ENCODE measurements at places on chromosomes 5 and 9. TPM values are rescaled to one million over a fixed set of nuclear protein-coding genes. Genes with fewer than 3 reads are reported as not detected.

The PCDHB16 gene
- 10.9 TPM for total RNA-seq

The SLC6A7 gene
- total RNA-seq: not detected

The EIF4E1B gene
- 0.54 TPM for total RNA-seq

The CDH9 gene
- not detected for total RNA-seq

The STPG3 gene
- not detected for total RNA-seq

The RORB gene
- total RNA-seq: 0.51 TPM

The GRXCR2 gene
- not detected for total RNA-seq

The CNTRL gene
- 23.6 TPM for total RNA-seq

The CORO2A gene
- total RNA-seq: 5.5 TPM

The C5orf46 gene
- total RNA-seq: not detected

The IL9 gene
- not detected for total RNA-seq

The MGAT4B gene
- 163 TPM for total RNA-seq

DNA sequence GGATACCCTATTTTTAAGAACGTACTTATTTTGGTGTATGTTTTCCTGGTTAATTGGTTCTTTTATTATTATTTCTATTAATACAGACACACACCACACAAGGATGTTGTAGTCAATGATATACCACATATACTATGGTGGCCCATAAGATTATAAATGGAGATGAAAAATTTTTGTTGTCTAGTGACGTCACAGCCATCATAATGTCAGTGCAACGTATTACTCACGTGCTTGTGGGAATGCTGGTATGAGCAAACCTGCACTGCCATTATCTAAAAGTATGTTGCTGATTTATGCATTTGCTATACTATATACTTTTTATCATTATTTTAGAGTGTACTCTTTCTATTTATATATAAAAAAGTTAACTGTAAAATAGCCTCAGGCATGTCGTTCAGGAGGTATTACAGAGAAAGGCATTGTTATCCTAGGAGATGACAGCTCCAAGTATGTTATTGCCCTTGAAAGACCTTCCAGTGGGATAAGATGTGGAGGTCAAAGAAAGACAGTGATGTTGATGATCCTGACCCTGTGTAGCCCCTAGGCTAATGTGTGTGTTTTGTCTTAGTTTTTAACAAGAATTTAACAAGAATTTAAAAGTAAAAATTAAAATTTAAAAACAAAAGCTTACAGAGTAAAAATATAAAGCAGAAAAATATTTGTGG lies 65.6 kb upstream of the SGCD start:
- H3K4me3 ChIP-seq: no peak overlapping the region
- DNase-seq: no peak
- no peaks in the 10 kb centered on the region for H3K36me3 ChIP-seq
- H3K27ac ChIP-seq: no peak overlapping the region

DNA sequence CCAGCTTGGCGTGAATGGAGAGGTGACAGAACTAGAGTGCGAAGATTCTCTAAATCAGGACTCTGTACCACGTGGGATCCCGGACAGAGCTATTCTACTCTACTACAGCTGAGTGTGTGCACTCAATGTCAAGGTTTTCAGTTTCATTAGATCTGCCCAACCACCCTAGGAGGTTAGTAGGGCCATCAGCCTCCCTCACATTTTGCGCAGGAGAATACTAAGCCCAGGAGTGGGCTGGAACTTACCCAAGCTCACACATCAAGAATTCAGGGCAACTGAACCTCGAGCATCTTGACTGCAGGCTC lies 68.3 kb upstream of the TBC1D2 start:
- no peaks in the 10 kb centered on the region for H3K36me3 ChIP-seq
- DNase-seq: no peak
- H3K27ac ChIP-seq: no peak overlapping the region
- peaks cover 16% of the 10 kb centered on the region for H3K4me1 ChIP-seq

DNA sequence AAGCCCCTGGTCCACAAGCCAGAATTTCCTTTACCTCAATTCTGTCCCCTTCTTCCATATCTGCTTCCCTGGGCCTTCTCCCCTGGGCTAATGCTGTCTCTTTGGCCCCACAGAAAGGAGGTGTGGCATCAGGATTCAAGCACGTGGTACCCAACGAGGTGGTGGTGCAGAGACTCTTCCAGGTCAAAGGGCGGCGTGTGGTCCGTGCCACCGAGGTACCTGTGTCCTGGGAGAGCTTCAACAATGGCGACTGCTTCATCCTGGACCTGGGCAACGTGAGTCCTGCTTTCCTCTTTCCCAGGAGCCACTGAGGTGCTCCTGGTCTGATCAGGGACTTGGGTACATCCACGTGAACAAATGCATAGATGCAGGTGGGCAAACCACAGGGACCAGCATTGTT lies 42.6 kb downstream of the GSN start:
- H3K27ac ChIP-seq: no peak overlapping the region
- no peaks in the 10 kb centered on the region for H3K4me1 ChIP-seq
- peaks cover 2% of the 10 kb centered on the region for H3K27me3 ChIP-seq
- peaks cover 42% of the 10 kb centered on the region for H3K36me3 ChIP-seq

- no peaks in the 10 kb centered on the region for H3K36me3 ChIP-seq
- peaks cover 4% of the 10 kb centered on the region for H3K4me1 ChIP-seq
- H3K4me3 ChIP-seq: no peak overlapping the region
- H3K27ac ChIP-seq: no peak overlapping the region
- peaks cover 2% of the 10 kb centered on the region for H3K27me3 ChIP-seq
These were observed 157.7 kb upstream of the SLC24A2 start for GRCh38 chr9:19946441-19947109.

DNA sequence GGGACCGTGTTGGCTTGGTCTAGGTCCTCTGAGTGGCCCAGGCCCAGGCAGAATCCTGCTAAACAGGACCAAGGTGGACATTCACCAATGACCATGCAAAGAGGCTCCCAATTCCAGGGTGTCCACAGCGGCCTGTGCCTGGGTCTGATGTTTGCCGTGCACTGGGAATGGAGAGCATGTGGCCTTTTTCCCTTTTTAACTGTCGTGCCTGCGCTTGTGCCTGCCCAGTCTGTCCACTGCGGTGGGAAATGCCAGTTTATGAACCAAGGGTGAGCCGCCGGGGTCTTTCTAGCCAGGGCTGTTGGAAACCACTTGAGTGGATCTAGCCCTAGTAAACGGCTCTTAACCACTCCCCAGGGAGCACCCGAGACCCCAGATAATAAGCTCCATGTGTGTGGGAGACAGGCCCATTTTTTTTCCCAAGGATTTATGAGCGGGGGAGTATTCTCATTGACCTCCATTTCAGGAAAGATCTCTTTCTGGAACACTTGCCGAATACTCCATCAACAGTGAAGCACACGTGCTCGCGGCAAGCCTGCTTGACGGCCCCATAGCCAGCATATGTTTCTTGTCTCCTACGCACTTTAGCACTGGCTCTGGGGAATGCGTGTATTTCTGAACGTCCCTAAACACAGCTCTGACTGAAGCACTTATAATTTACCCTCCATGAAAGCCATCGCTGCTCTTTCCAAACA lies 93.2 kb upstream of the PHYKPL start:
- peaks cover 24% of the 10 kb centered on the region for H3K4me1 ChIP-seq
- no peak for DNase-seq
- no peaks in the 10 kb centered on the region for H3K36me3 ChIP-seq
- no peak overlapping the region for H3K27ac ChIP-seq
- peaks cover 4% of the 10 kb centered on the region for H3K27me3 ChIP-seq
- no peak overlapping the region for H3K4me3 ChIP-seq

DNA sequence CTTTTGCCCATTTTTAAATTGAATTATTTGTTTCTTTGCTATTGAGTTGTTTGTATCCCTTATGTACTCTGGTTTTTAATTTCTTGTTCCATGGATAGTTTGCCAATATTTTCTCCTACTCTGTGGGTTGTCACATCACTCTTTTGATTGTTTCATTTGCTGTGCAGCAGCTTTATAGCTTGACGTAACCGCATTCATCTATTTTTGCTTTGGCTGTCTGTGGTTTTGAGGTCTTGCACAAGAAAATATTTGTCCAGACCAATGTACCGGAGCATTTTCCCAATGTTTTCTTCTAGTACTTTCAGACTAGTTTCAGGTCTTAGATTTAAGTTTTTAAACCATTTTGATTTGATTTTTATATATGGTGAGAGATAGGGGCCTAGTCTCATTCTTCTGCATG lies 36.2 kb upstream of the ZNF366 start:
- no peak overlapping the region for H3K4me3 ChIP-seq
- DNase-seq: no peak
- H3K36me3 ChIP-seq: no peaks in the 10 kb centered on the region
- H3K27ac ChIP-seq: no peak overlapping the region
- H3K27me3 ChIP-seq: no peaks in the 10 kb centered on the region
- no peaks in the 10 kb centered on the region for H3K4me1 ChIP-seq

DNA sequence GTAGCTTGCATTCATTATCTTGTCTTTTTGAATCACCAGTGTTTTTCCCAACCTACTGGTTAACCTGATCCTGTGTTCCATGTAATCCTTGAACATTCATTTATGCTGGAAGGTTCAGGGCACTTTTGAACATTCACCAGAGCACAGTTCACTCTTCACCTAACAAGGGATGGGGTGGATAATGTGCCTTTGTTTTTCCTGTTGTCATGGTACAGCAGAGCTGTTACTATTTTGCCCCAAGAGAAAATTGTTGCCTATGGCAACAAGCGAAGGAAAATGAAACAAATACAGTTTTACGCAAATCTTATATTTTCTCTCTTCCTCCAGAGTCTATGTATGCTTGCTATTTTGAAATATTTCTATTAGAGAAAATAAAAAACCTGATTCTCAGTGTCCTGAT lies 60.3 kb upstream of the RIOK2 start:
- H3K36me3 ChIP-seq: no peaks in the 10 kb centered on the region
- no peaks in the 10 kb centered on the region for H3K27me3 ChIP-seq
- DNase-seq: no peak
- H3K4me3 ChIP-seq: no peak overlapping the region

- H3K27ac ChIP-seq: no peak overlapping the region
- no peak for DNase-seq
- no peak overlapping the region for H3K4me3 ChIP-seq
- H3K4me1 ChIP-seq: peaks cover 34% of the 10 kb centered on the region
- H3K36me3 ChIP-seq: peaks cover 10% of the 10 kb centered on the region
These were observed 260.8 kb downstream of the FAM114A2 start for GRCh38 chr5:153777681-153778581.

GRCh38 chr9:114286146-114286679 lies 36.7 kb upstream of the ORM1 start:
- no peak overlapping the region for H3K4me3 ChIP-seq
- H3K27ac ChIP-seq: no peak overlapping the region
- peaks cover 5% of the 10 kb centered on the region for H3K27me3 ChIP-seq
- DNase-seq: no peak
- peaks cover 12% of the 10 kb centered on the region for H3K4me1 ChIP-seq
- peaks cover 20% of the 10 kb centered on the region for H3K36me3 ChIP-seq

- no peaks in the 10 kb centered on the region for H3K27me3 ChIP-seq
- H3K4me3 ChIP-seq: no peak overlapping the region
These were observed 780.5 kb upstream of the CDH9 start for GRCh38 chr5:27818888-27819287.

DNA sequence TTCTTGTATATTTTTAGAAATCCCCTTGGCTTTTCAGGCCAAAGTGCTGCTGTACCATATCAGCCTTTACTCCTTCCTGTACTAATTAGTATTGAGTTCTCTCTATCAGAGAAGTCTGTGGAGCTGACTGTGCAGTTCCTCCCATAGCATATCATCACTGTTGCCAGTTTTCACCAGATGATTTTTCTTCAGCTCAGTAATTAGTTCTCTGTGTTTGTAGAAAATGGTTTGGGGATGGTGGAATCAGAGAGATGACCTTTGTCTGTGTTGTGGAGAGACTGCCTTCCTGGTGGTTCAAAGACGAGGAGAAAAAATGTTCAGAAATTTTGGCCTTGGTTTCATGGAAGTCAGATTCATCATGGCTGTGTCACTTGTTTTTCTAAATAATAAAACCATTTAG lies 227.5 kb upstream of the ACTBL2 start:
- no peak overlapping the region for H3K4me3 ChIP-seq
- H3K27me3 ChIP-seq: no peaks in the 10 kb centered on the region
- no peak overlapping the region for H3K27ac ChIP-seq
- no peak for DNase-seq
- H3K36me3 ChIP-seq: no peaks in the 10 kb centered on the region

DNA sequence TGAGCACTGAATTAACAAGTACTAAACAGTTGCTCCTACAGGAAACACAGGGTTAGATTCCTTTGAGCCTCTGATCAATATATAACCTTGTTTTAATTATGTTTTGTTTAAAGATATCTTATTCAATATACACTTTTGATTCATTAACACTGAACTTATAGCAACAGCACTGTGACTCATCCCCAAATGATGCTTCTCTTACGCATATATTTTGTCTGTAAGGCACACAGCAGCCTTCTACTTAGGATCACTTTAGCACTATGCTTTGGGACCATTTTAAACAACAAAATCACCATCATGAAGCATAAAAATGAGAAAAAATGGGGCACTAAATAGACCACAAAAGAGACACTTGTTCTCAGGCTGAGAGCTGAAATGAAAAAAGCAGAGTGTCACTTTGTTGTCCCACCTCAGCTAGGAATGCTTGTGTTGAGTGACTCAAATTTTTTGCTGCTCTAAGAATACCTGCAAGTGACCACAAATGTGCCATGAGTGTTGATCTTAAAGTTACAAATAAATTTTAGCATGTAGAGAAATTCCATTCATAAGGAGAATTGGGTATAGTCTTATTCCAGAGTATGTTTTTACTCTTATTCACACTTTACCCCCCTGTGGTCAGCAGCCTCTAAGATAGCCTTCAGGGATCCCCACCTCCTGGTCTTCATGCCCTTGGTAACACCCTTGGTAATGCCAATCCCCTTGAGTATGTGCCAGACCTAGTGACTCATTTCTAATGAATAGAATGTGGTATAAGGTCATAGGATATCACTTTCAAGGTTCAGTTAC lies 252.7 kb upstream of the IL12B start:
- H3K4me1 ChIP-seq: no peaks in the 10 kb centered on the region
- no peak for DNase-seq
- no peaks in the 10 kb centered on the region for H3K27me3 ChIP-seq
- H3K4me3 ChIP-seq: no peak overlapping the region

DNA sequence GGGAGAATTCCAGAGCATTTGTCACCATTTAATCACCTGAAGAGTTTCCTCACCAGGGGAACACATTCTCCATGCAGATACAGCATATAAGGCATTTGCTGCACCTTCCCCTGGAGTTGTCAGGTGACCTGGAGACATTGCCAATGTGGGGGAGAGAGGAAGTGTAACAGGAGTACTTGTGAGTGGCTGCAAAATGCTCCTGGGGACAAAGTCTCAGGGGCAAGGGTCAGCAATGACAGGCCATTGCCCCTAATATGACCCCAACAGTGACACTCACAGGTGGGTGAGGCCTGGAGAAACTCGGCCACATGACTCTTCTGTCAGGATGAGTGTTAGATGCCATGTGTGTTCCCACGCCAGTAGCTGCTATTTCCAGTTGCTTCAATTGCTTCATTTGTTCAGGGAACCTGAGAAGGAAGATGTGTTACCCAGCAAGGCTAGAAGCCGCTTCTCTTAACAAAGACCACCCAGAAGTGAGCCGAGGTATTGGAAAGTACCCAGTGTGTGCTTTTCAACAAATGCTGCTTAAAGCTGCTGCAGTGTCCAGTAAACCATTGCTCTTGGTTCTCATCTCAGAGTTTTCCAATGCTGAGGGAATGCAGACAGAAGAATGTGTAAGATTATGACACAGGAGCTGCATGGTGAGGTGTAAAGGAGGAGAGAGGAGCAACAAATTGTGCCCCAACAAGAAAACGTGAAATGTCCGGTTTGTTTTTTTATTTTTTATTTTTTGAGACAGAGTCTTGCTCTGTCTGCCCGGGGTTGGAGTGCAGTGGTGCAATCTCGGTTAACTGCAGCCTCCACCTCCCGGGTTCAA lies 128.2 kb upstream of the SLC44A1 start:
- no peak overlapping the region for H3K27ac ChIP-seq
- H3K4me1 ChIP-seq: peaks cover 11% of the 10 kb centered on the region
- no peaks in the 10 kb centered on the region for H3K36me3 ChIP-seq

GRCh38 chr5:158534203-158534602 lies 565.5 kb downstream of the EBF1 start:
- H3K4me1 ChIP-seq: no peaks in the 10 kb centered on the region
- no peaks in the 10 kb centered on the region for H3K36me3 ChIP-seq
- H3K4me3 ChIP-seq: no peak overlapping the region
